Activated CD4-positive, CD25-positive, alpha-beta regulatory T cell treated with anti-CD3 and anti-CD28 coated beads, Interleukin-2, amount 50 U/mL, for 72 hours (primary cell): ENCODE measurements at places on chromosomes 16 and 17.

DNA sequence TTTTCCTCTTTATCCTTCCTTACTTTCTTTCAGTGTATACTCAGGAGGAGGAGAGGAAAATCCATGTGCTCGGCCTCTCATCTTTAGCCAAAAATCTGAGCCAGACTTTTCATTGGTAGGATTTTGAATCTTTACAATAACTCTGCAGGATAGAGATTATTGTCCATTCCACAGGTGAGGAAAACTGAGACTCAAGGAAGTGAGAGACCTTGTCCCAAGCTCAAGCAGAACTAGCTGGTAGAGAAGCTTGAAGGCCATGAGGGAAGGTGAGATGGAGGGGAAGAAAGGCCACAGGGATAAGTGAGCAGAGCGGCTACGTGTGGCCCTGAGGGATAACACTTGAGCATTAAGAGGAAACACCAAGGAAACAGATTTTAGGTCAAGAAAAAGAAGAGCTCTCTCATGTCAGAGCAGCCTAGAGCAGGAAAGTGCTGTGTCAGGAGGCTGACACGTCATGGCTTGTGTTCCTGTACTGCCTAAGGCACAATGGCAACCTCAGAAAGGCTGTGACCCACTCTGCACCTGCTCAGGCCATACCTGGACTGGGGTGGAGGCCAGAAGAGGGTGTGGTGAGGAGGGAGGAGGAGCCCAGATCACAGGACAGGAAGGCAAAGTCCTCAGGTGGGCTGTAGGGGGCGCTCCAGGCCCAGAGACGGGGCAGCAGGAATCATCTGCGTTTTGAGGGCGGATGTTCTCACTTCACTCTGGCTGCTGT lies 11.9 kb downstream of the MT4 start:
- peak; percentile 92 for DNase-seq

GRCh38 chr17:51709694-51710633 lies 448.6 kb downstream of the CA10 start:
- no peak for DNase-seq

- DNase-seq: no peak
These were observed 25.0 kb downstream of the TEX14 start for GRCh38 chr17:58666858-58667267.

DNA sequence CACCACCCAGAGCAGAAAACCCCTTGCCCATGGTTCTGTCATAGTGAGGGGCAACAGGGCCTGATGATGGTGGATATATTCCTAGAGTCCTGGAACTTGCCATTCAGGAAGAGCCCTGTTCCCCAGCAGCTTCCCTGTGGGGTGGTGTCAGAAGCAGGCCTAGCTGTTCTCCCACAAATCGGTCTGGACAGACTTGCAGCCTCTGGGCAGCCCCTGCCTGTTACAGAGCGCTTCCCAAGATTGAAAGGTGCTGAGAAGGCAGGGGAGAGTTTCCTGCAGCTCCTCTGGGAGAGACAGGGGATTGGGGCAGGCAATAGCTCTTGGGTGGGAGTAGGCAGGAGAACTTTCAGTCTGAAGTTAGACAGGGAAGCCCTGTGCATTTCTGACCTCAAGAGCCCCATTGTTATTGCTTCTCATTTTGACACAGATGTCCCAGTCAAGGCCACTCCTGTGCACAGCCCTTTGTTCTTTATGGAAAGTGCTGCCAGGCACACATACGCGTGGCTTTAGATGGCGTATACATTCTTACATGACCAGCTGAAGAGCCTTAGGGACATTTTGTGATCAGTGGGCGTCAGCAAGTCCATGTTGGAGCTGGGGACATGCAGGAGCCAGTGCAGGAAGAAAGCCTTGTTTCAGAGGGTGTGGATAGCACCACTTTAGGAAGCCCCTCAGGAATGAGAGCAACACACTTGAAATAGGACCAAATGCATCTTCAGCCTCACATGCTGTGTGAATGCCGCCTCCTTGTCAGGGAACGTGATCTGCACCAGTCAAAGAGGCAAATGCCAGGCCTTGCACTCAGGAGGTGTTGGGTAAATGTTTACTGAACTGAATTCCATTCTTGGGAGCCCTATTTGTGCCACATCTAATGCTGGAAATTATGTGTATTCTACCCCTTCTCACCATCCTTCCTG lies 67.5 kb downstream of the GNAO1 start:
- DNase-seq: no peak

DNA sequence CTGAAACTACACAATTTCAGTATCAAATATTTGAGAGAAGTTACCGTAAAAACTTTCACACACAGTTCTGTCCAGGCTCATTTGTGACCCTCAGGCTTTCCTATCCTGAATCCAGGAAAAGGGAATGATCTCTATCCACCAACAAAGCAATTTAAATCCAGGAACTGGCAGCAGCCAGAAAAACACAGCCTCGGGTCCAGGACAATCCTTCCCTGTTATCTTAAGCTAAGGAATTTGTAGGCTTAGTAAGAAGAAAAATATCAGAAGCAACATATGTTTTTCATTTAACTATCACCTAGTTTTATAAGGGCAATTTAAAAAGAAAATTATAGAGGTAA lies 47.1 kb downstream of the TEX2 start:
- no peak for DNase-seq

DNA sequence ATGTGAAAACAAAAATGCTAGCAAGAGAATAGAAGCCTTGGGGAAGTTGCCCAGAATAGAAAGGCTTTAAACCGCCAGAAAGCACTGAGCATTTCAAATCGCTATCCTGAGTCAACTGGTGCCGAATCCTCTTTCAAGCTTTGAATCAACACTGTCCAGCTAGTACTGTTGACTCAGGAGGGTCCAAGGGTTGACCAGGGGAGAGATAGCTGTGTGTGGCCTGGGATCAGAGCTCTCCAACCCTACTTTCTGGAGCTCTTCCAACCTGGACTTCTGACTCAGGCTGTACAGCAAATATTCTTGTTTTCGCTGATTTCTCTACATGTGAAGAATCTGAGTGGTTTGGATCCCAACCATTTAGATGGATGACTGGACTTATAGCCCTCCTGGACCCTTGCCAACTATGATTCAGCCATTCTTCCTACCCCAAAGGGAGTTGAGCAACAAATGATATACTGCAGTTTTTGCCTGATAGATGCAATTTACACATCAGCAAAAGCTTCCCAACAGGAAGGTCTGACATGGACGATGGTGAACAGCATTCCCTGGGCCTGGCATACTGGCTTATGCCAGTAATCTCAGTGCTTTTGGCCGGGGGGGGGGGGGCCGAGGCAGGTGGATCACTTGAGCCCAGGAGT lies 154.0 kb upstream of the SDK2 start:
- no peak for DNase-seq

GRCh38 chr17:50027881-50028735 lies 27.8 kb upstream of the ITGA3 start:
- DNase-seq: no peak

- DNase-seq: no peak
These were observed 48.3 kb downstream of the WDR45B start for GRCh38 chr17:82599674-82600661.

- no peak for DNase-seq
These were observed 39.1 kb upstream of the ADGRG1 start for GRCh38 chr16:57589374-57589773.

GRCh38 chr17:79046916-79047280 lies 22.9 kb downstream of the C1QTNF1 start:
- no peak for DNase-seq

DNA sequence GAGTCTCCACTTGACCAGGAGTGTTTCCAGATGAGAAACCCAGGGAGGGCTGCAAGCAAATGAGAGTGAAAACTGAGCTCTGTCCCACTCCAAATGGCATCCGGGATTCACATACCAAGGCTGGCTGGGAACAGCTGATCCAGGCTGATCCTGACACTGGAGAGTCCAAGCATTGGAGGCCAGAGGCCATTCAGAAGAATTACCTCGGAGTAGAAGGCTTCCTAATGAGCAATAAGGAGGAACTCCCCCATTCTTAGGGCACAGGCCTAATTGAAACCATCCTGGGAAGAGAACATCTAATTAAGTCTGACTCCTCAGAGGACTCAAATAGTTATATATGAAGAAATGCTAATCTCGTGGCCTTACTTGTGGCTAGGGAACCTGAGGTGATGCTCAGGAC lies 142.8 kb downstream of the PRKCA start:
- DNase-seq: no peak

DNA sequence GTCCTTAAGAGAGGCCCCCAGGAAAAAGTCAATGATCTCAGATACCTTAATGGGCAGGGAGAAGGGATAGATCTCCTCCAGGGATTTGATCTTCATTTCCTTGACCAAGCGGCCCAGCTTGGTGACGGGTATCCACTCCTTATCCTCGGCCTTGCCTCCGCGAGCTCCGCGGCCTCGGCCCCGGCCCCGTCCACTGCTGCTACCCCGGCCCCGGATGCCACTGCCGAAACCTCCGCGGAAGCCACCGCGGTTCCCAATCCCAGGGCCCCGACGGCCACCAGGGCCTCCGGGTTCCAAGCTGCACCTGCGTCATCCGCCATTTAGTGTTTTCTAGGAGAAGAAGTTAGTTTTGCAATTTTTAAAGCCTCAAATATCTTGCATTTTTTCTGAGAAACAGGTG lies 65.2 kb upstream of the KIF2B start:
- DNase-seq: no peak

DNA sequence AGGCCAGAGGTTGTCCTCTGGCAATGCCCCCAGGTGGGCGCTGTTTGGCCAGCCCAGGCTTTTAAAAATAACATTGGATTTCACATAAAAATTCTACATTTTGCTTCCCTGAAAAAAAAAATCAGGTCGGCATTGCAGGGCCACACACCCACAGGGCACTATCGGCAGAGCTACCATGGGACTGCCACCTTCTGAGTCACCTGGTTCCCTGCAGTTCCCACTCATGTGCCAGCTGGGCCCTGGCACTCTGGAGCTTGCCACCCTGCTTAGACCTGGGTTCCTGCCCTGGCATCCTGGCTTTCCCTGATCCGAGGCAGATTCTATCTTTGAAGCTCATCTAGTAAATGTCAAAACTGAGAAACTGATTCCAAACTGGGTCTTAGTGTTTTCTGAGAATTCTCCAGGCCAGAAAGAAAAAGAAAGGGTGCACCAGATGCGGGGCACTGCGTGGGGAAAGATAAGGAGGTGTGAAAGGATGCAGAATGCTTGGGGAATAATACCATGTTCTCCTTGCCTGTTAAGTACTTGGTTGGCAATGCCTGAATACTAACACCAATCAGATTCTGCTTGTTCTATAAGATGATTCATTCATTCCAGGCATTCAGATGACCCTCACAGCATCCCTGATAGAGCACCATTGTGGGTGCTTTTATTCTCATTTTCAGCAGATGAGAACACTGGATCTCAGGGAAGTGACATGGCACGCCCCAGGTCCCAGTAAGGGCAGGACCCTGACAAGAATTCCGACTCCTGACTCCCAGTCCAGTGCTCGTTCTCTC lies 51.8 kb downstream of the RAI1 start:
- no peak for DNase-seq

DNA sequence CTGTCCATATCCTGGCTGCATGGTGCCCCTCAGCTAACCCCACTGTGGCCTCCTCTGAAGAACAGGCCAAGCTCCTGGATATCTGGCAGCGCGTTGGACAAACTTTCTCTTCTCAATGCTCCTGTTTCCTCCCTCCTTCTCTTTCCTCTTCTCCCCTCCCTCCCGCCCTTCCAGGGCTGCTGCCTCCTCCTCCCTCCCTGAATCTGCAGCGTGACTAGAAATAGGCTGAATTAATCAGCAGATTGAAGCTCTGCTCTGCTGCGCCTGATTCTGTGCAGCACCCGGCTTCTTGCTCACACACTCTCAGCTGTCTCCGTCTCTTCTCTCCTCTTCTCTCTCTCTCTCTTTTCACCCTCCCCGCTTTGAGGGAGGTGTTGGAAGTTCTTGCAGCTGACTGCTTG lies 19.8 kb downstream of the TMEM94 start:
- no peak for DNase-seq

DNA sequence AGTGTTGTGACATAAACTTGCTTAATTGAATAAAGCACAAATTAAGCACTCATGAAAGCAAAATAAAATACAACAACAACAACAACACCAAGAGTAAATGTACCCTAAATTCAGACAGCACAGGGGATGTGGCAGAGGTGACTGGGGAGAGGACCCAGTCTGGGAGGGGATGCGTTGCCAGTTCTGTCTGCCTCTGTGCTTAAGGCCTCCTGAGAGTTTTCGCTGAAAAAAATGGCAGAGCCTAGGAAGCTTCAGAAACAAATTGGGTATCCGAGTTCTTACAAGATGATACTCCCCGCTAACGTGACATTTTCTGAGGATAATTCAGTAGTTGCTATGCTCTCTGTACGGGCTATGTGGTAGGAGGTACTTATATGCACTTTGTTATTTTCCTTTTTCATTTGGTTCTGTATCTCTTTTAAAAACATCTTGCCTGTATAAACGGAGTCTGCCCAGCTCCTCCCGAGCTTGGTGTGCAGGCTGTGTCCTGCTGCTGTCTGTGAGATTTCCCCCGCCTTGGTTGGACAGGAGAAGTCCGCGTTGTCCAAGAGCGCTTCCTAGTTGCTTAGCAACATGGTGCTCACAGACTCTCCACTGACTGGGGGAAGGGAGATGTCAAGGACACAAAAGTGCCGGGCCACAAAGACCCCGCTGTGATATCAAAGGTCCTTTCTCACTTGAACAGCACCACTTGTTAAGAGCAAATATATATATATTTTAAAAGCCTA lies 134.2 kb upstream of the CPHXL start:
- no peak for DNase-seq

DNA sequence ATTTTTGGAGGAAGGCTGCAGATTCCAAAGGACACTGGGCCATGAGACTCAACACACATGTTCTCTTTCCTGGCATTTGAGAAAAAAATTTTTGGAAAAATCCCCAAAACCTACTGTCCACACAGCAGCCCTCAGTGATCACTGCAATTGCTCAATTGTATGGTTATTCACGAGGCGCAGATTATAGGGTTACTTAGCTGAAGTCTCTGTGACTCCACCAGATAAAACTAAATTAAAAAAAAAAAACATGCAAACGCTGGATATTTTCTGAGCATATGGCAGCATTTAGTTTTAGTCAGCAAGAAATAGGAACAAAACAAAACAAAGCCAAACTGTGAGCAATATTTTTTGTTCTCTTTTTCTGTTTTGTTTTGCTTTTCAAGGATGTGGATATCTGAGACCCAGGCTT lies 83.8 kb upstream of the FAM20A start:
- no peak for DNase-seq

DNA sequence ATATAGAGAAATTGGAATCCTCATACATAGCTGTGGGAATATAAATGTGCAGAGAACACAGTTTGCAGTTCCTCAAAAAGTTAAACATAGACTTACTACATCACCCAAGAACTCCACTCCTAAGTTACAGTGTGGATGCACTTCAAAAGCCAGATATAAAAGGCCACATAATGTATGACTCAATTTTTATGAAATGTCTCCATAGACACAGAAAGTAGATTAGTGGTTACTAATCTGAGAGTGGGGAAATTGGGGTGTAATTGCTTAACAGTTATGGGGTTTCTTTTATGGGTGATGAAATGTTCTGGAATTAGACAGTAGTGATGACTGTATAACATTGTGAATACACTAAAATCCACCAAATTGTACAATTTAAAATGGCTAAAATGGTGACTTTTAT lies 60.9 kb downstream of the CACNG1 start:
- DNase-seq: no peak

DNA sequence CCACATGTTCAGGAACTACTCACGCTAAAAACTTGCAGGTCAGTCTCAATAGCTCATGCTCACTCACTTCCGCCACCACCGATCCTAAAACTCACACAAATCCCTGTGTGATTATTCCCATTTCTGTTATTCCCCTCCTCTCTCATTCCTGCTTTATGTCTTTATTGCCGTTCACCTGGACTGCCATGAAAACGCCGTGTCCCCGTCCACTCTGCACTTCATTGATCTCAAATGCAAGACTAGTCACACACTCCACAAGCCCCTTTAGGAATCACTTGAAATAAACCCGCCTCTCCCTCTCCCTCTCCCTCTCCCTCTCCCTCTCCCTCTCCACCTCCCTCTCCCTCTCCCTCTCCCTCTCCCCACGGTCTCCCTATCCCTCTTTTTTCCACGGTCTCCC lies 78.0 kb downstream of the AXIN2 start:
- no peak for DNase-seq
